A549 treated with dexamethasone at 1 μM for 4 hours (cell line): ENCODE measurements at places on chromosomes 4 and X. TPM values are rescaled to one million over a fixed set of nuclear protein-coding genes. Genes with fewer than 3 reads are reported as not detected.

The SSX2B gene
- not detected in 5 replicates for total RNA-seq

The TMLHE gene
- 9.8 to 11.6 TPM (median 10.1 TPM) in 5 replicates for total RNA-seq

The IBSP gene
- total RNA-seq: not detected in 5 replicates

The SSX1 gene
- not detected in 5 replicates for total RNA-seq

The DMP1 gene
- total RNA-seq: 0.04 TPM in 1 of 5 replicates, not detected in the others

The NRK gene
- not detected in 5 replicates for total RNA-seq

The DNAAF6 gene
- 0.09 TPM in 1 of 5 replicates, not detected in the others for total RNA-seq

The TRIM61 gene
- not detected in 5 replicates for total RNA-seq

The EDNRA gene
- total RNA-seq: 0.18 to 0.58 TPM (median 0.34 TPM) in 5 replicates

The FAM9C gene
- 0.05 TPM in 1 of 5 replicates, not detected in the others for total RNA-seq

The KLHL13 gene
- total RNA-seq: 0.28 to 0.47 TPM (median 0.31 TPM) in 5 replicates

The SYNPO2 gene
- 0.72 to 1.3 TPM (median 1.0 TPM) in 5 replicates for total RNA-seq

The PLXNB3 gene
- 1.8 to 4.1 TPM (median 3.0 TPM) in 5 replicates for total RNA-seq

The JADE1 gene
- total RNA-seq: 23.9 to 31.8 TPM (median 27.4 TPM) in 5 replicates

The AASDH gene
- total RNA-seq: 2.0 to 3.7 TPM (median 3.5 TPM) in 5 replicates

The XK gene
- total RNA-seq: 0.35 to 0.43 TPM (median 0.42 TPM) in 5 replicates

The XAGE1A gene
- total RNA-seq: 21.1 to 62.0 TPM (median 33.5 TPM) in 5 replicates

The GABRG1 gene
- not detected in 5 replicates for total RNA-seq

The NXF2B gene
- not detected in 5 replicates for total RNA-seq

The FAT1 gene
- 160 to 191 TPM (median 183 TPM) in 5 replicates for total RNA-seq

The MAGEA1 gene
- total RNA-seq: 0.07 to 0.14 TPM (median 0.12 TPM) in 5 replicates

The EVC gene
- total RNA-seq: 6.6 to 12.7 TPM (median 11.4 TPM) in 5 replicates

The RBM47 gene
- total RNA-seq: 26.6 to 37.2 TPM (median 34.1 TPM) in 5 replicates

The F9 gene
- not detected in 5 replicates for total RNA-seq

The CPLX1 gene
- total RNA-seq: 0.28 to 0.90 TPM (median 0.47 TPM) in 5 replicates

The COMMD8 gene
- 9.6 to 13.2 TPM (median 10.2 TPM) in 5 replicates for total RNA-seq
